Heart right ventricle (tissue), 16 donors: ENCODE measurements at places on chromosomes 4 and X. TPM values are rescaled to one million over a fixed set of nuclear protein-coding genes. Genes with fewer than 3 reads are reported as not detected.

DNA sequence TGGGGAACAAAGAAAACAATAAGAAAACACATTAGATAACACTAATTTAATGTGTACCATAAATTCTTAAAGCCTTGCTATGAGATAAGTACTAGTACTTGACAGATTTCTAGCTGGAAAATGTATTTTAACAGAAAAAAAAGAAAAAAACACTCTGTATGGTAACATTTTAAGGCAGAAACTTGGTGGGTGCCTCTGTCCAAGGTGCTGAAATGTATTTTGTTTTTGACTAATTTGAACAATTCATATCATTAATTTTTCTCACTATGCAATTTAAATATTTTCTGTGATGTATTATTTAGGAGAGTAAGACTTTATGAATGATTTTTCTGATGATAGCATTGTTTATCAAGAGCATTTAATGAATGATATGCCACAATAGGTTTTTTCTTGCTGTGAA lies 107.5 kb downstream of the GABRG1 start:
- H3K36me3 ChIP-seq, result no peaks in the 10 kb centered on the region
- H3K27me3 ChIP-seq, result no peaks in the 10 kb centered on the region
- H3K4me1 ChIP-seq, result no peaks in the 10 kb centered on the region
- no peak overlapping the region for H3K27ac ChIP-seq

DNA sequence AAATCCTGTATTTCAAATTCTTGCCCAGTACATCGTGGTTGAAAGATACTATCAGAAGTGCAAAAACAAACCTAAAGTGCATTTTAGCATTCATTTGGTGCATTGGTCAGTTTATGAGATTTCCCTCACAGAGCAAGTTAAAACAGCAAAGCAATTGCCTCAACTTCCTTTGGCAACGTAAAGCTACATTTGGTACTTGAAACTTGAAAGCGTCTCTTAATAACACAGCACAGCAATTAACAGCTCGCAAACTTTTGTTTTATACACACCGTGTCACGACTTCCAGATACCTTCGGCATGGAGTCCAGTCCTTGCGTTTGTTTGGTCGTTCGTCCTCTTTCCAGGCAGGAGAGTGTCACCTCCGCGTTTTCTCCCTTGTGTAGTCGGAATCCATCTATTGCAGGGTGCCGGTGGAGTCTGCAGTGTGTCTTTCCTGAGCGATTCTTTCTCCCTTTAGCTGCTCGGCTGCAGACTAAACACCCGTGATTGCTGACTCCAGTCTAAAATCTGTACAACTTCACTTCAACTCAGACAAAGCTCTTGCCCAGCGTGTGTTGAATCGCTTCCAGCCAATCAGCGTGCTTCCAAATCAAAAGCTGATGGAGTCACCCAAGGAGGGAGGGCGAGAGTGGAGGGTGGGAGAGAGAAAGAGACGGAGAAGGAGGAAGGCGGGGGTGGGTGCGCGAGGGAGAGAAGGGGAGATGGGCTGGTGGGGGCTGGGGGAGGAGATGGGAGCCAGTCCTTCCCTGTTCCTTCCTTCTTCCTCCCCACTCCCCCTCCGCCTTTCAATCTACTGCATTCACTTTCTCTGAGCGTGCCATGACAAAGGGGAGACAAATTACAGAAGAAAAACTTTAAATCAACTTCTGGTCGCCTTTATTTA lies at the start of gene PCDH18:
TSS of gene PCDH18 (minus strand) at position 509 of the 883 bp plus-strand sequence. CDS start at position 103, 406 bp downstream.
- H3K36me3 ChIP-seq, result no peaks in the 10 kb centered on the region
- peak within 1 kb of the TSS; percentile 24 for H3K4me3 ChIP-seq
- H3K27ac ChIP-seq, result peak within 1 kb of the TSS; percentile 45
- H3K4me1 ChIP-seq, result no peaks in the 10 kb centered on the region

- peak; percentile 66 for DNase-seq
- peak overlapping the region; percentile 9 for H3K4me3 ChIP-seq
Measured at GRCh38 chrX:140712413-140713173, 3.0 kb downstream of the LINC00632 start.

- no peaks in the 10 kb centered on the region for H3K36me3 ChIP-seq
- H3K27me3 ChIP-seq, result no peaks in the 10 kb centered on the region
- DNase-seq, result no peak
- peak overlapping the region; percentile 47 for H3K27ac ChIP-seq
Measured at GRCh38 chr4:128525387-128525786, 237.8 kb upstream of the PGRMC2 start.

- no peak overlapping the region for H3K4me3 ChIP-seq
- H3K27ac ChIP-seq, result no peak overlapping the region
- no peaks in the 10 kb centered on the region for H3K36me3 ChIP-seq
- H3K27me3 ChIP-seq, result no peaks in the 10 kb centered on the region
Measured at GRCh38 chrX:126770179-126770578, 49.4 kb upstream of the PRR32 start.

GRCh38 chr4:149322203-149322602 lies 493.4 kb downstream of the IQCM start:
- no peak overlapping the region for H3K4me3 ChIP-seq
- H3K36me3 ChIP-seq, result no peaks in the 10 kb centered on the region
- no peak overlapping the region for H3K27ac ChIP-seq
- H3K27me3 ChIP-seq, result no peaks in the 10 kb centered on the region
- DNase-seq, result no peak

- H3K27ac ChIP-seq, result peak overlapping the region; percentile 72
- no peaks in the 10 kb centered on the region for H3K27me3 ChIP-seq
- no peaks in the 10 kb centered on the region for H3K4me1 ChIP-seq
- H3K36me3 ChIP-seq, result no peaks in the 10 kb centered on the region
- DNase-seq, result peak; percentile 7
Measured at GRCh38 chrX:132489578-132490419, 961 bp upstream of the MBNL3 start.

- peak overlapping the region; percentile 91 for H3K27ac ChIP-seq
- H3K4me1 ChIP-seq, result peaks cover 41% of the 10 kb centered on the region
- peak overlapping the region; percentile 77 for H3K4me3 ChIP-seq
- peak; percentile 72 for DNase-seq
Measured at GRCh38 chr4:183098019-183098722, 886 bp upstream of the WWC2 start.

DNA sequence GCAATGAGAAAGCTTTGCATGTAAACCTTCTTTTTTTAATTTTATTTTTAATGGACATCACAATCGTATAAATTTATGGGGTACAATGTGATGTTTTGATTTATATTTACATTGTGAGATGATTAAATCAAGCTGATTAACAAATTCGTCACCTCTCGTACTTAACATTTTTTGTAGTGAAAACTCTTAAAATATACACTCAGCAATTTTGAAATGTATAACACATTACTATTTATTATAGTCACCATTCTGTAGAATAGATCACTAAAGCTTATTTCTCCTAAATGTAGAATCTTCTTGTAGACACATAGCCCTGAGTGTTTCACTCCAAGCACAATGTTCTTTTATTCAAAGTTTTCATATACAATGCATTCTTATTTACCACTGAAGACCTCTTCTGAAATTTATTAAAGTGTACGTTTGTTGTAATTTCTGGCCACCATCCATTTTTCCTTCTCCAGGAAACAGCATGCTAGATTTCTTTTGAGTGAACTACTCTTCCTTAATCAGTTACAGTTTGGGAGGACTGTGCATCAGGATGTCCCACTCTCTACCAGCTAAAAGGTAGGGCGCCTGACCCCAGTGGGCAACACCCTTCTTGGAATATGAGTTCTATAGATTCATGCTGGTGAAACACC lies 4.4 kb upstream of the RBBP7 start:
- H3K36me3 ChIP-seq, result no peaks in the 10 kb centered on the region
- DNase-seq, result no peak
- no peak overlapping the region for H3K27ac ChIP-seq
- H3K27me3 ChIP-seq, result no peaks in the 10 kb centered on the region
- peaks cover 16% of the 10 kb centered on the region for H3K4me1 ChIP-seq

DNA sequence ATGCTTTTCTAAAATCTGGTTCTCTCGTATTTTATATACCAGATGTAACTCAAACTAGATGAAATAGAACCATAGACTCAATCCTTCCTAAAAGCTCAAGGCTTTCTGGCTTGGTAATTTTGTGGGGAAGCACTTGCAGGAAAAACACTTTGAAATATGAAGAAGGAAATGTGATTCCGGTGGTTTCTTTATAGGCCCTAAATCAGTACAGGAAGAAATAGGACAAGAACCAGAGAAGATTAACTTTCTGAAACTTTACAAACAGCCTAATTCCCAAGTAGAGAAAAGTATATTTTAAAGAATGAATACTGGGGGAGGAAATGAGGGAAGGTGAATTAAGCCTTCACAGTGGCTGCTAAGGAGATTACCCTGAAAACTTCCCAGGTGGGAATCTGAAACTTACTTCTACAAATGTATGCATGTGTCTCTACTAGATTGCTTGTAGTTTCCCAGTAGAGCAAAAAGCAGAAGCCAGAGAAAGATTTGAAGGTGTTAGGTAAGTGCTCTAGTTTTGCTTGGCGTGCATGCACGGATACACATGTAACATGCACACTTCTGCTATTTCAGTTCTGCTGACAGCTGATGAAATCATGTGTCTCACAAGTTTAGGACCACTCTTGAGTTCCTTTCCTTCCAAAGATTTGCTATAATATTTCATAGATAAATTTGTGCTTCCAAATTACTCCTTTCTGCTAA lies 92.1 kb downstream of the AFF1 start:
- H3K36me3 ChIP-seq, result no peaks in the 10 kb centered on the region
- H3K27ac ChIP-seq, result peak overlapping the region; percentile 68
- no peak overlapping the region for H3K4me3 ChIP-seq
- DNase-seq, result no peak

The MSANTD1 gene
- 1.0 TPM for total RNA-seq

DNA sequence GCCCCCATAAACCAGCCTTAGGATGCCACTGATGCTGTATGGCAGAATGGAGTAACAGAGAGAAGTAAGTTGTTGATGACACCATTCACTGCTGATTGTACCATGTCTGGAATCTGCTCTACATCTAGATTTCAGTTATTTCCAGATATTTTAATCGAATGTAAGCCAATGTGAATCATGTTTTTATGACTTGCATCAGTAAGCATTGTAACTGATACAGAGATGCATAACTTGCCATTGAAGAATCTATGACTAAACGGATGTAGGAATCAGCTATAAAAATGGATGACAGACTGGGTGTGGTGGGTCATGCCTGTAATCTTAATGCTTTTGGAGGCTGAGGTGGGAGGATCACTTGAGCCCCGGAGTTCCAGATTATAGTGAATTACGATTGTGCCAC lies 161.0 kb upstream of the GATB start:
- H3K36me3 ChIP-seq, result no peaks in the 10 kb centered on the region
- no peaks in the 10 kb centered on the region for H3K4me1 ChIP-seq
- H3K4me3 ChIP-seq, result no peak overlapping the region
- no peak for DNase-seq
- H3K27me3 ChIP-seq, result no peaks in the 10 kb centered on the region
